Left renal pelvis (tissue), 4 donors: ENCODE measurements at places on chromosomes 2 and 18. TPM values are rescaled to one million over a fixed set of nuclear protein-coding genes. Genes with fewer than 3 reads are reported as not detected.

DNA sequence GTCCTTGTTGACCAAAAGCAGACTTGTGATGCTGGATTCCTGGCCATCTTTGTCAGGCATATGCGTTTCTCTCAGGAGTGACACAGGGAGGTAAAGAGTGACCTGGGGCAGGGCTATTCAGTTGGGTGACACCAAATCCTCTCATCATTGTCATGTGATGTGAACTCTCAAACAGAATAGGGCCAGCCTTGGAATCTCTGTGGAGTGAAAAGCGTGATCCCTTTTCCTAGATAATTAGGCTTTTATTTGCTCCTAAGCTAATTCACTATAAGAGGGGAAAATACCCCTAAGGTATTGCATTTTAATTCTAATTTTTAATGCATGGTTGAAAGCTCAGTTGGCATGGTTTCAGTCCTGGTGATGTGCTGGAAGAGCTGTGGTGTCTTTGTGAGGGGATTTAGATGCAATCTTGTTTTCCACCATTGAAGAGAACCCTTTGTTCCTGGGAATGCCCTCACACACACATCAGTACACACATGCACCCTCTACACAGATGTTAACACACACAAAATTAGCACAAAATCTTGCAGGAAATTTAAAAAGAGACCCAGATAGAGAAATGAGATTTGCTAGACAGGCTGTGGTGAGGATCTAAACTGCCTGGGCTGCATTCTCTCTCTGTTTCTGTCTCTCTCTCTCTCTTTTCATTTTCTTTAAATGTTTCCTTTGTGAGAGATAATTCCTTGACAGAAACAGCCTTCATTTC is 349.9 kb downstream of the TSN start:
- no peak for DNase-seq

DNA sequence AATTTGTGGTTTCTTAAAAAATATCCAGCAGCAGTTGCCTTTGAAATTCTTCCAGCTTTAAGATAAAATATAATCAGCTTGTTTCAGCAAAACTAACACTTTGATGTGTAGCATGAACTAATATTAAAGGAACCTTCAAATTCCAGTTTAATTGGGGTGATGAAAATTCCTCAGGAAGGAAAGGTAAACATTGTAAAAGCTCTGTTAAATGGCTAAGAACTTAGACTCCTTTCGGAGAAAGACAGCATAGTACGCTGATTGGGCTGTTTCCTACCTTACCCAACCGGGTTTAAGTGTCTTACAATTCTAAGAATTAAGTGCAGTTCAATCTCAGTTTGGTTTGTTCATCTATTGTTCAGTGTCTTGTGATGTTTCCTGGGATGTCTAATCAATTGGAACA is 108.3 kb downstream of the CDH7 start:
- DNase-seq: no peak

DNA sequence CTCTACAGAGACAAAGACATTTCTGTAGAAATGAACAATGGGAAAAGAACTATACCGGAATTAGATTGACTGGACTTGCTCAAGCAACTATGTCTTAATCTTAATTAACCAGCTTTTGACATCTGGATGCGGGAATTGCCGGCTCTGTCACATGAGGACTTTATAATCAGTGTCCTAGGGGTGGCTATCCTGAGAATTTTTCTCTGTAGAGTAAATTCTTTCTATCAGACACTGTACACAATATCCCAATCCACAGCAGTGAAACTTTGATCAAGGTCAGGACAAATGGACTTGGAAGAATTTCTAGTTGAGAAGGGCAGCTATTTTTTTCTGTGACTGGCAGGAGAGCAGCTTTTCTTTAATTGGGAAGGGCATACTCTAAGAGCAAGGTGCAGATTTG is 322.1 kb downstream of the HRH4 start:
- DNase-seq: no peak

- no peak for DNase-seq
Observed at GRCh38 chr18:60413944-60414547, 41.5 kb upstream of the MC4R start.

The EPG5 gene
- 33.2 TPM for polyA plus RNA-seq

- DNase-seq: no peak
Observed at GRCh38 chr2:168217920-168218319, 29.5 kb downstream of the STK39 start.

The STARD6 gene
- 0.11 TPM for polyA plus RNA-seq

GRCh38 chr2:46339676-46340459 is 42.7 kb downstream of the EPAS1 start:
- no peak for DNase-seq

The EPB41L3 gene
- polyA plus RNA-seq: 58.2 TPM

DNA sequence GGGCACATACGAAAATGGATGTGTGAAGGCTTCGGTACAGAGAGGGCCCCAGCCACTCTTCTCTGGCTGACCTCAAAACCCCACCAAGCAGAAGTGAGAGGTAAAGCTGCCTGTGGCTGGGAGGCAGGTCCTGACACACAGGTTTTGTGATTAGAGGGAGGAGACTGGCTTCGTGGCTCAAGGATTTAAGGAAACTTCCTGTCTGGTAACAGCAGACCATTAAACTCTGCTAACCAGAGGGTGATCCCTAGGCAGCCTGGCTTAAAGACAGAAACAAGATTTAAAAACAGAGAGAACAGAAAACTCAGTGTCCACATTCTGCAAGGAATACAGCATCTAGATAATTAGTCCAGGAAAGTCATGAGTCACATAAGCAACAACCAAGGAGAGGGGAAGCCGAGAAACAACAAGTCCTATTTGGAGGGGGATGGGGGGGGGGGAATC is 101.9 kb downstream of the NFATC1 start:
- no peak for DNase-seq

DNA sequence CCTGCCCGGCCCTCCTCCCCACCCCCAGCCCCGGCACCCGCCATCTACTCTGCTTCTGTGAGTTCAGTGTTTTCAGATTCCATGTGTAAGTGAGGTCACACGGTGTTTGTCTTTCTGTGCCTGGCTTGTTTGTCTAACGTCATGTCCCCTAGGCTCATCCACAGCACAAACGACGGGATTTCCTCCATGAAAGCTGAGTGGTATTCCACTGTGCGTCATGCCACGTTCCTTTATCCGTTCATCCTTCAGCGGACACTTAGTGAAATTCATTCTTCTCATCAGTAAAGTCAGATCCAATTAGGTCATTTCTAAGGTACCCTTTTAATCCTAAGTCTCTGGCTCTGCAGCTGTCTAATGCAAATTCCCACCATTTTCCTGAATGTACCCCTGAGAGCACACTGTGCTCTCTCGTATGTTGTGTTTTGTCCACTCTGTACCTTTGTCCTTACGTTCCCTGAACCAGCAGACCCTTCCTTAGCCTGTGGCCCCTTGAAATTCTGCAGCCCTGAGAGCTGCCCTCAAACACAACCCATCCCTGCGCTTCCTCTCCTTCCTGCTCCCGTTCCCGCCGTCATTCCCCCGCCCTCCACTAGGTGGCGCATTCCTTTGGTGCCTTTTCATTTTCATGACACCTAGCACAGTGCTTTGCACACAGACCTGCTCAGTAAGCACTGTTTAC is 44.1 kb downstream of the TRAPPC12 start:
- DNase-seq: no peak
